ENCODE measurements at places on chromosomes 1 and 21. TPM values are rescaled to one million over a fixed set of nuclear protein-coding genes. Genes with fewer than 3 reads are reported as not detected.

CRB1 gene
- total RNA-seq = not detected

DNA sequence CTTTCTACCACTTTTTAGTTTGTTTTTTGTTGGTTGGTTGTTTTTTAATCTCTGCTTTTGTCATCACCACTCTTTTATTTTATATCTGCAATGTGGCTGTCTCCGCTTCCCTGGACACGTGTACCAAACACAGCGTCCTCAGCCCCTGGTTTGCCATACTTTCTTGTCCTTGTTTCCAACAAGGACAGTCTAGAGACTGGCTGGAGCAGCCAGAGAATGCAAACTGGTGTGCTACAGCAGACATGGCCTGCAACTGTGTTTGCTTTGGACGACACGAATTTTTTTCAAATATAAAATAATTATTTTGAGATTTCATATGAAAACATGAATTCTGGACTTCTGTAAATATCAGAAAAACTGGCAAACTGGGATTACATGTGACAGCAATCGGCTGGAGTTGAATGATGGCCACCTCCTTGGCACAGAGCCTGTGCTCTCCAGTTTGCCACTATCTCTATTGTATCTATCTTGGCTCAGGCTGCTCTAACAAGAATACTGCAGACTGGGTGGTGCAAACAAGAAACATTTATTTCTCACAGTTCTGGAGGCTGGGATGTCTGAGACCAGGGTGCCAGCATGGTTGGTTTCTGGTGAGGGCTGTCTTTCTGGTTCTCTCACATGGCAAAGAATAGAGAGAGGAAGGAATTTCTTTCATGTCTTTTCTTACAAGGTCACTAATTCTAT lies 34.6 kb upstream of the POU2F1 start:
- H3K4me3 ChIP-seq = no peak overlapping the region
- no peak for DNase-seq
- H3K27ac ChIP-seq = no peak overlapping the region
- no peaks in the 10 kb centered on the region for H3K36me3 ChIP-seq
- no peaks in the 10 kb centered on the region for H3K4me1 ChIP-seq

C8A gene
- not detected for total RNA-seq

DNA sequence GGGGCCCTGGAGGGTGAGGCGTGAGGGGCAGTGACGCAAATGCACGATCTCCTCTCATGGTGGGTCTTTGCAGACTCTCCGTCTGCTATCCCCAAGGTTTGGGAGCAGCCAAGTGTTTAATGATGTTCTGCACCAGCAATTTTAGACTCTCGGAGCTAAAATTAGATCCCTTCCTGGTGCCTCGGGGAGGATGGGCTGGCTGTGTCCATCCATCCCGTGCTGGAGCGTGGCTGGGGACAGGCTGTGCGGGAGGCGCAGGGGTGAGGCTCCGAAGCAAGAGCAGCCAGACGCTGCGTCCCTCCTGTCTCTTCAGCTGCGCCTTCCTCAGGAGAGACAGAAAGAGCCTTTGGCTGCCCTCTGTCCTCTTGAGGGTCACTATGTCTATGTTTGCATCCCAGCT lies 387.6 kb downstream of the CAMTA1 start:
- no peak for DNase-seq
- no peaks in the 10 kb centered on the region for H3K36me3 ChIP-seq
- H3K27me3 ChIP-seq = no peaks in the 10 kb centered on the region
- no peaks in the 10 kb centered on the region for H3K4me1 ChIP-seq
- H3K27ac ChIP-seq = no peak overlapping the region
- H3K4me3 ChIP-seq = no peak overlapping the region
